Adipocyte (in vitro differentiated cells): ENCODE measurements at places on chromosomes 13 and 19.

DNA sequence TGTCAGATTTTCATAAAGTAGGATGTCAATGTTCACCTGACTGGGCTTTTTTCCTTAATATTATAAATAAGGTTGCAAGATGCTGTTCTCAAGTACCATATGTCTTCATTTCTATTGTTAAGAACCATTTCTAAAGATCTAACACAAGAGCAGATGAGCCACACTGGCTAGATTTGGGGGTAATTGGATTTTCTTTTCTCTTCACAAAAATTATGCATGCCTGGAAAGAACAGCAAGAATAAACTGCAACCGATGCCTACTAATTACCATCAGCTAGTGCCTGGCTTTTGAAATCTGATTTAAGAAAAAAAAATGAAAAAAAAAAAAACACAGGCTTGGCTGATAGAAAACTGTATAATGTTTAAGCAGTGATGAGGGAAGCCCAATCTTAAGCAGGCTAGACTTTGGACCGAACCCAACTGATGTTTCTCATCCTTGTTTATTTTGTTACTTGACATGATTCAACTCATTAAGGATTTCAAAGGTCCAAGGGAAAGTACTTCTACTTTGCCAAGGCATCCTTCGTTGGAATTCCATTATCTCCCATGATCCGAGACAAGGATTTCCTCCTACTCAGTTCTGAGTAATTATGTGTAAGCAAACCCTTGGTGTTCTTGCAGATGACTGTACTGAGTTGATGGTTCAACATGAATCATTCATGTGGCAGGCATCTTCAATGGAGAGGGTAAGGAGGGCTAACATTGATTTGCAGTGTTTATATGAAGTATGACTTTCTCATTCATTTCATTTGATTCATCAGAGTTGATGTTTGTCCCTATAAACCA is 300.5 kb downstream of the SPRY2 start:
- peak; percentile 81 for DNase-seq

- DNase-seq: no peak
Measured at GRCh38 chr19:11418094-11418548, 993 bp downstream of the RGL3 start.

DNA sequence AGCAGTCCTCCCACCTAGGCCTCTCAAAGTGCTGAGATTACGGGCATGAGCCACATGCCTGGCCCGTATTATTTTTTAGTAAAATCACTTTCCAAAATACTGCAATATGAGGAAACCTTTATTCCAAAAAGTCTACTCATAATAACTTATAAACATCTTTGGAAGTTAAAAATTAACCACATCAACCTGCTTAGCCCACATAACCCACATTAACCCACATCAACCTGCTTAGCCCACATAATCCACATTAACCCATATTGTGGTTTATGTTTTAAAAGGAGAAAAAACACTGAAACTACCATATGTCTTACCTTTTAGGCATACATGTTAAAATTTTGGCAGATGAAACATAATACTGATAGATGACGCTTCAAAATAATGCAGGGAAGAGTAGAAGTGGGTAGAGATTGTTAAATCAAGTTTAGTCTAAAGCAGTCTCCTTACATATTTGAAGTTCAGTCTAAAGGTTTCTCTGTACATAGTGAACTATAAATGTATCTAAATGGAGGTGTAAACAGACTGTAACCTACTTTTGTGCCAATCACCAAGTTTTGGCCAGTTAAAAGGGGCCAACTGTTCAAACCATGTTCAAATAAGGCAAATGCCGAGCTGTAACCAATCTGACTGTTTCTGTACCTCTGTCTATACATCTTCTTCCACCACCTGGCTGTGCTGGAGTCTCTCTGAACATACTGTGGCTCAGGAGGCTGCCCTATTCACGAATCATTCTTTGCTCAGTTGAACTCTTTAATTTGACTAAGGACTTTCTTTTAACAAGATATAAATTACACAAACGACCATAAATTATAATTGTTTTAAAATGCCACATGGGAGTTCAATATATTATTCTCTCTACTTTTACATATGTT is 14.5 kb downstream of the KPNA3 start:
- DNase-seq: no peak

GRCh38 chr13:51923983-51924539 is 62.3 kb downstream of the CCDC70 start:
- DNase-seq: peak; percentile 3
